ENCODE measurements at places on chromosomes 12 and 14. TPM values are rescaled to one million over a fixed set of nuclear protein-coding genes. Genes with fewer than 3 reads are reported as not detected.

Gene NDUFB1
- total RNA-seq, result 173 TPM

Gene FOXM1
- total RNA-seq, result not detected

Gene OR4K17
- total RNA-seq, result not detected

Gene CTSG
- 13.9 TPM for total RNA-seq

Gene DHRS4
- 46.7 TPM for total RNA-seq

Gene CAPRIN2
- total RNA-seq, result 40.3 TPM

Gene HSPB8
- total RNA-seq, result 26.9 TPM

Gene NRL
- 1.1 TPM for total RNA-seq

Gene PTPN21
- total RNA-seq, result 20.9 TPM

Gene VRTN
- not detected for total RNA-seq

Gene CEBPE
- 0.68 TPM for total RNA-seq

Gene HOXC5
- total RNA-seq, result 0.66 TPM

Gene GLIPR1L1
- total RNA-seq, result not detected

Gene RAPGEF3
- total RNA-seq, result 223 TPM

Gene C12orf60
- 1.5 TPM for total RNA-seq

Gene NTF3
- total RNA-seq, result not detected

Gene TUNAR
- total RNA-seq, result not detected

Gene ADAMTS20
- total RNA-seq, result not detected

Gene PLA2G1B
- not detected for total RNA-seq

Gene PTCSC3
- not detected for total RNA-seq

Gene SPIC
- not detected for total RNA-seq

Gene OLR1
- total RNA-seq, result not detected

Gene MMP17
- 4.6 TPM for total RNA-seq

Gene EIF2S3B
- total RNA-seq, result 0.38 TPM

Data from subcutaneous adipose tissue (tissue), 4 donors.